ENCODE measurements at places on chromosomes 7 and 10.

GRCh38 chr7:158869876-158870275 lies 13.5 kb downstream of the DYNC2I1 start:
- DNase-seq, result no peak

GRCh38 chr10:78134773-78135306 lies 101.2 kb downstream of the RPS24 start:
- DNase-seq, result no peak

GRCh38 chr7:37028909-37029440 lies 304.7 kb upstream of the AOAH start:
- DNase-seq, result no peak

- no peak for DNase-seq
Measured at GRCh38 chr7:63042730-63043511, 955.7 kb upstream of the ZNF722 start.

Measured in right lung (tissue), 10 donors.